ENCODE measurements at places on chromosomes 7 and 10.

GRCh38 chr10:14330388-14331061 is at the start of gene FRMD4A:
Gene FRMD4A (minus strand): TSS chr10:14330924.
- peaks cover 34% of the 10 kb centered on the region for H3K4me1 ChIP-seq
- H3K27ac ChIP-seq, result no peak within 1 kb of the TSS
- H3K36me3 ChIP-seq, result peaks cover 2% of the 10 kb centered on the region
- H3K4me3 ChIP-seq, result peak within 1 kb of the TSS; percentile 53
- no peaks in the 10 kb centered on the region for H3K27me3 ChIP-seq
- DNase-seq, result no peak

GRCh38 chr7:39465055-39465929 is 100.9 kb upstream of the YAE1 start:
- peaks cover 16% of the 10 kb centered on the region for H3K27me3 ChIP-seq
- no peak overlapping the region for H3K27ac ChIP-seq
- peaks cover 2% of the 10 kb centered on the region for H3K4me1 ChIP-seq
- H3K4me3 ChIP-seq, result peak overlapping the region; percentile 64

DNA sequence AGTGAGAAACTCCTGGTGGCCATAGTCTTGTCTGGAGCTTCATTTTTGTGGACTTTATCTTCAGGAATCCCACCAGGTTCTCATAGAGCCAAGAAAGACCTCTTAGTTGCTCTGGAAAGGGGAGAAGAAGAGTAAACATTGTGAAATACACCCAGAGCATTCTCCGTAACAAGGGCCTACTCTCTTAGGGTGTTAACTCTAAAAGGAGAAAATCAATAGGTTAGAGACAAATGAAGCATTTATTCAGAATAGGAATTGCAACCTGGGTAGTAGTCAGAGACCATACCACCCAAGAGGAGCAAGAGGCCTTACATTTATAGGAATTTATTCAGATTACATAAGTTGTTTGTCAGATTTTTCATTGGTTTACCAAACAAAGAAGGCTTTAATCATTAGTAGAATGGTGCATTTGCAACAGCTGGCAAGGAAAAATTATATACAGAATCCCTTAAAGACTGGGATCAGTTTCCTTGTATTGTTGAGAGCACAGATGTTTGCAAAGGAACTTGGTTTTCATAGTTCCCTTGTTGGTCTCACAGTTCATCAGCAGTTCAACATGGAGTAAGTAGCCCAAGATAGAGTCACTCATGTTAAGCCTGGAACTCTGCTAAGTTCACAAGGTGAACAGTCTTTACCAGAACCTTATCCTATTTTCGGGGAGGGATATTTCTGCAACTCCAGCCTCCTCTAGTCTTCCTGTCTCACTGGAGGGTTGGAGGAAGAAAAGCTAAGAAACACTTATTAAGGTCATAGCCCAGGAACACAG is 53.2 kb upstream of the TMEM140 start:
- H3K27me3 ChIP-seq, result peaks cover 14% of the 10 kb centered on the region
- DNase-seq, result no peak
- H3K27ac ChIP-seq, result no peak overlapping the region
- H3K36me3 ChIP-seq, result no peaks in the 10 kb centered on the region
- H3K4me1 ChIP-seq, result no peaks in the 10 kb centered on the region
- H3K4me3 ChIP-seq, result no peak overlapping the region

DNA sequence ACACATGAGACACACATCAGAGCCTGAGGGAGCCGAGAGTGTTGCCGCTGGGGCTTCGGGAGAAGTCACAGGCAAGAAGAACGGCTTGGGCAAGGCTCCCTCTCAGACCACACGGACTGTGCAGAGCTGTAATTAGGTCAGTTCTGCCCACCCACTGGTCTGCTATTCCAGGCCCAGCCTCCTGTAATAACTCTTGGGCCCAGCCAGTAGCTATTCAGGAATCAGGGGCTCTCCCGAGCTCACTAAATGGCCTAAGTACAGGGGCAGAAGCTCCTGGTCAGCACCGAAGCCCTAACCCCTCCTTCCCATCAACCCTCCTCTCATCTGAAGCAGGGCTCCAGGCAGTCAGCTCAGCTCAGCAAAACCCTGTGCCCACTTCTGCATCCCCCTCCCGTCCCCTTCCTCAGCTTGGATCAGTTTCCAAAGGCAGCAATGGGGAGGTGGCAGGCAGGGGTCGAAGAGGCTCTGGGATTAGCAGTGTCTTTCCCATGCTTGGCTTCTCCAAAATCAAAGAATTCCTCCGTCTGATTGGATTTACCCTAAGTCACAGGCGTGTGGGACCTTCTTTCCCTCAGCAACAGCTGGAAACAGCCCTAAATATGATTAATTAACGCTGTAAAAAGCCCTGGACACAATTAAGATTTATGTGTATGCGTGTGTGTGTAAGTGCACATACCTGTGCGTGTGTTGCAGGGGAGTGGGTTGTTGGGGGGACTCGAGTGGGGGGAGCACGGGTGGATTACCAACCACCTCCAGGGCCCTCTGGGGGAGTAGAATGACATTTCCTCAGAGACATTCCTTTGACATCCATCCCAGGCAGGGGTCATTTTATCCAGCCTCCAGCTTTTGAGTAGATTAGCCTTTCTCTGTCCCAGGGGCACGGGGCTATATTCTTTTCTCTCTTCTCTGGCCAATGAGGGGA is 48.4 kb upstream of the BTRC start:
- no peaks in the 10 kb centered on the region for H3K4me1 ChIP-seq
- no peak overlapping the region for H3K4me3 ChIP-seq
- peaks cover 72% of the 10 kb centered on the region for H3K27me3 ChIP-seq

DNA sequence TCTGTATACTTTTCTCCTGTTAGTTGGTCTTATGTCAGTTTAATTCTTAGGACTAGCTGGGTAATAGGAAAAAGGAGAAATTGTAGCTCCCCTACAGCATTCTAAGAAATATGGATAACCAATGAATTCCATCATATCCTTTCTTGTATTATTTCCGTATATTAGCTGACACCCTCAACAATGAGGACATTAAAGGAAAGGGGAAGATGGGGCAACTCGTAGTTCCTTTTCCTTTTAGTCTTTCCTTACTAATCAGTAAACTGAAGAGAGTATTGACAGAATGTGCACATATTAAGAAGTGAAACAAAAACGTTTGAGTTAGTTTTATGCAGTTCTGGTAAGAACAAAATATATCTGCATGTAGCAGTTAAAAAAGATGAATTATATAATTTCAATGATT is 35.1 kb upstream of the C10orf67 start:
- H3K4me1 ChIP-seq, result no peaks in the 10 kb centered on the region
- H3K4me3 ChIP-seq, result no peak overlapping the region
- DNase-seq, result no peak
- H3K27ac ChIP-seq, result no peak overlapping the region
- no peaks in the 10 kb centered on the region for H3K36me3 ChIP-seq

DNA sequence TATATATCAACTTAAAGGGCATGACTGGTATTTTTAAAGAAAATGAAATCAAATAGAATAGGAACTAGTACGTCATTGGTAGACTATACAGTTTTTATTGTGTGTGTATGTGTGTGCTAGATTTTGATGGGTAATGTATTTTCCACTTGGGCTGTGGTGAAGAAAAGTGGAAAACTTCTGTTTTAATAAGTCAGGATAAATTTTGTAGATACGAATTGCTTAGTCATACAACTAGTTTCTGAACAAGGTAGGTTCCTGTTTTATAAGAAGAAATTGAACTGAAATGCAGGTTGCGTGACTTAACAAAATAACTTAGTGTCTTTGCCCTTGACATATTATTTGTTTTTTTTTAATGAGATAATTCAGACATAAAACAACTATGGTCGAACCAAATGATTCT is 24.3 kb downstream of the UBN2 start:
- DNase-seq, result no peak
- H3K36me3 ChIP-seq, result peaks cover 40% of the 10 kb centered on the region
- no peaks in the 10 kb centered on the region for H3K27me3 ChIP-seq
- no peaks in the 10 kb centered on the region for H3K4me1 ChIP-seq
- H3K27ac ChIP-seq, result no peak overlapping the region

GRCh38 chr10:19549503-19549902 is 266.7 kb upstream of the PLXDC2 start:
- H3K27ac ChIP-seq, result no peak overlapping the region
- H3K4me3 ChIP-seq, result no peak overlapping the region
- no peak for DNase-seq
- peaks cover 10% of the 10 kb centered on the region for H3K27me3 ChIP-seq

DNA sequence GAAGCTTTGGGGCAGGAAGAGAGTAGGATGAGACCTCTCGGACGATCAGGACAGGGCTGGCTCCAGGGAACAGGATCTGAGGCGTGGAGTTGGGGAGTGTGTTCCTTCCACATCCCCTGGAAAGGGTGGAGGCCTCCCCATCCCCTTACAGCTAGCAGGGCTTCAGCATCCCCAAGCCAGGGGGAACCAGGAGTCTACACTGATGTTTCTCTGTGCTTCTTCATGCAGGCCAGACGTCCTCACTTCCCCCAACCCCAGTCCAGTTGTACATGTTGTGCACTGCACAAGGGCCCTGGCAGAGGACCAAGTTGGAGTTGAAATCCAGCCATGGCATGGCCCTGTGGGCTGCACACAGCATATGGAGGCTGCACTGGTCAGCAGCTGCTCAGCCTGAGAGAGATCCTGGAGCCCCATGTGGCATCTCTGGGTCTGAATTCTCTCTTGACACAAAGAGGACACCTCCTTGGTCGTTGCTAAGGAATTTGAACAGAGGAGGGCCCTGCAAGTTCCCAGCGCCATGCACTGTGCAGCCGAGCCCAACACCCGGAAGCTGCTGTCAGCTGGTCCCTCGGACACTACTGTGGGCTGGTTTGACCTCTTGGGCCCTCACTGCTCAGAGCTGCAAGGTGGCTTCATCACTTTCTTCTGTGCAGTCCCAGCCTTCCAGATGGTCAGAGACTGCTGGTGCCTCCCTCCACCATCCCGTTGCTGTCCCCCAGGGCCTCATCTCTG is 181.1 kb downstream of the DNAJB6 start:
- H3K27me3 ChIP-seq, result no peaks in the 10 kb centered on the region
- no peak overlapping the region for H3K4me3 ChIP-seq
- peak; percentile 62 for DNase-seq
- no peaks in the 10 kb centered on the region for H3K4me1 ChIP-seq

- no peak overlapping the region for H3K4me3 ChIP-seq
- no peak for DNase-seq
- H3K4me1 ChIP-seq, result peaks cover 12% of the 10 kb centered on the region
- H3K36me3 ChIP-seq, result no peaks in the 10 kb centered on the region
- H3K27ac ChIP-seq, result no peak overlapping the region
Observed at GRCh38 chr7:94239661-94240234, 154.9 kb upstream of the COL1A2 start.

- H3K4me1 ChIP-seq, result peaks cover 34% of the 10 kb centered on the region
- peaks cover 7% of the 10 kb centered on the region for H3K27me3 ChIP-seq
- peaks cover 2% of the 10 kb centered on the region for H3K36me3 ChIP-seq
- H3K27ac ChIP-seq, result no peak overlapping the region
- no peak overlapping the region for H3K4me3 ChIP-seq
Observed at GRCh38 chr10:3473271-3473670, 300.7 kb upstream of the PITRM1 start.

GRCh38 chr10:69567920-69568319 is 5.3 kb downstream of the NEUROG3 start:
- H3K4me1 ChIP-seq, result peaks cover 4% of the 10 kb centered on the region
- DNase-seq, result no peak
- no peak overlapping the region for H3K27ac ChIP-seq
- no peak overlapping the region for H3K4me3 ChIP-seq
- H3K27me3 ChIP-seq, result peaks cover 72% of the 10 kb centered on the region

- H3K27ac ChIP-seq, result no peak overlapping the region
- H3K27me3 ChIP-seq, result peaks cover under 1% of the 10 kb centered on the region
- H3K4me1 ChIP-seq, result no peaks in the 10 kb centered on the region
- H3K36me3 ChIP-seq, result no peaks in the 10 kb centered on the region
- no peak overlapping the region for H3K4me3 ChIP-seq
Observed at GRCh38 chr10:7480742-7481367, 70.0 kb upstream of the SFMBT2 start.

GRCh38 chr10:93726024-93726423 is 23.6 kb upstream of the FRA10AC1 start:
- DNase-seq, result no peak
- H3K4me1 ChIP-seq, result peaks cover 4% of the 10 kb centered on the region
- H3K27me3 ChIP-seq, result peaks cover 62% of the 10 kb centered on the region
- H3K4me3 ChIP-seq, result no peak overlapping the region

DNA sequence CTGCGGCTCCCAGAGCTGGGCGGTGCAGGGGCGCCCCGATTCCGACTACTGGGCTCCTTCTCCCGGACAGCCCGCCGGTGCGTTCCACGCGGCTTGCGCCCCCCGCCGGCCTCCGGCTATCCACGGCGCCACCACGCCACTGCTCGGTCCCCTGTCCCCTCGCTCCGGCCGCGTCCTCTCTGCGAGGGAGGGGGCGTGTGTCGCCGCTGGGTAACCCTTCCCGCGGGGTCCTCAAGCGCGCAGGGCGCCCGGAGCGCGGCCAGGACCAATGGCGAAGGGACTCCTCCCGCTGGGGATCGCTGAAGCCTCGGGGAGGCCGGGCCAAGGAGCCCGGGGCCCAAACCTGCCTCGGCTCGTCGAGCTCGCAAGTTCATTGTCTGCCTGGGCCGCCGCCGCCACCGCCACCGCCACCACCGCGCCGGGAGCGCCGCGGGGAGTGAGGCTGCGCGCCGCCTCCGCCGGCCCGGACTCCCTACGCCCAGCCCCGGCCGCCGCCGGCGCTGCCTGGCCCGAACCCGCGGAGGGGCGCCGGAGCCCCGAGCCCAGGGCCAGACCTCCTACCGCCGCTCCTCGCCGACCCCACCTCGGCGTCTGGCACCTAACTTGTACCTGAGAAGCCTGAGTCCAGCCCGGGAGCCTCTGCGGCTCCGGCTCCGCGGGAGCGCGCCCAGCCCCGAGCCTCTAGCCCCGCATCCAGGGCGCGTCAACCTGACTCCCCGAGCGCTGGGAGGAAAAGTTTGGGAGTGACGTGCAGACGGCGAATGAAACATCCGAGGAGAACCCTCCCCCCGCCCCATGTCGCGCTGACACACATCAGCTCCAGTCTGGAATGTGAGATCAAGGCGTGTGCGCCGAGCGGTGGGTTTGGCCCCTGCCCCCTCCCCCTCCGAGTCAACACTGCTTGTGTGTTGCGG is at the start of gene CHST15:
CHST15 (minus strand) TSS at position 739 of the 914 bp plus-strand sequence. CDS start 47,386 bp downstream, outside the sequence.
- peaks cover 3% of the 10 kb centered on the region for H3K36me3 ChIP-seq
- peaks cover 52% of the 10 kb centered on the region for H3K4me1 ChIP-seq

DNA sequence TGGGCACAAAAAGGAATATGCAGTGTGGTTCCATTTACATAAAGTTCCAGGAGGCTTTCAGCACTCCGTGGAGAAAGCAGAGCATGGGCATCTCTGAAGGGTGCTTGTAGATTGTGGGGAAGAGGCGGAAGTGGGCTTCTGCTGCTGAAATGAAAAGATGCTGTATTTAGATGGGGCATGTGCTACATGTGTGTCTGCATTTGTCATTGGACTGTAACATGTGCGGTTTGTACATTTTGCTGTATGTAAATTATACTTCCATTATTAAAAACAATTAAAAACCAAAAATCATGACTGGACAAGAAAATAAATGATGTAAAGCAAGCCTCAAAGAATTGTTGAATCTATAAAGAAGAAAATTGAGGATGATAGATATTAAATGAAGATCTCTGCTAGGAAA is 334.0 kb downstream of the WDR37 start:
- no peak overlapping the region for H3K27ac ChIP-seq
- DNase-seq, result peak; percentile 15
- H3K36me3 ChIP-seq, result peaks cover 8% of the 10 kb centered on the region
- H3K4me1 ChIP-seq, result peaks cover 16% of the 10 kb centered on the region

GRCh38 chr10:393787-394438 is 258.7 kb downstream of the ZMYND11 start:
- H3K4me3 ChIP-seq, result no peak overlapping the region
- no peaks in the 10 kb centered on the region for H3K27me3 ChIP-seq
- no peak overlapping the region for H3K27ac ChIP-seq

- no peaks in the 10 kb centered on the region for H3K36me3 ChIP-seq
- no peak overlapping the region for H3K27ac ChIP-seq
- H3K27me3 ChIP-seq, result peaks cover 26% of the 10 kb centered on the region
- H3K4me3 ChIP-seq, result no peak overlapping the region
Observed at GRCh38 chr10:44898665-44899064, 12.5 kb upstream of the TMEM72 start.
